ENCODE measurements at places on chromosomes 6 and 20. TPM values are rescaled to one million over a fixed set of nuclear protein-coding genes. Genes with fewer than 3 reads are reported as not detected.

GRCh38 chr6:5136851-5137250 lies 51.7 kb downstream of the PPP1R3G start:
- DNase-seq = no peak

DNA sequence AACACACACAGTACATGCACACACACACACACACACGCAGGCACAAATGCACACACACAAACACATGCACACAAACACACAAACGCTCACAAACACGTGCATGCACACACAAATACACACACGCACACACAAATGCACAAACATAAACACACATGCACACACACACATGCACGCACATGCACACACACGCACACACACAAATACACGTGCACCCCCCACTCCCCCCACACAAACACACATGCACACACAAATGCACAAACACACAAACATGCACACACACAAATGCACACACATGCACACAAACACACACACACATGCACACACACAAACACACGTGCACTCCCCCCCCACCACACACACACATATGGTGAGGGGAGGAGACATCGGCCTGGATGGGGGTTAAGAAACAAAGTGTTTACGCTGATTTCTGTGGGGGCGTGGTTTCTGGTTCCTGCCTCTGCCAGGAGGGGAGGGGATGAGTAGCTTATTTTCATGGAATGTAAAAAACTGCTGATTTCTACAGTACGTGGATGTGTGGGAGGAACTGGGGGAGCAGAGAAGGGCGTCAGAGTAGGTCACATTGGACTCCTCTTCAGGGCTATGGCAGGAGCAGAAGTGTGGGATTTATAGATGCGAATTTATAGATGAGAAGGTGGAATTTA lies 607.2 kb downstream of the QKI start:
- no peak for DNase-seq

- no peak for DNase-seq
Measured at GRCh38 chr6:10078581-10078980, 336.3 kb downstream of the TFAP2A start.

DNA sequence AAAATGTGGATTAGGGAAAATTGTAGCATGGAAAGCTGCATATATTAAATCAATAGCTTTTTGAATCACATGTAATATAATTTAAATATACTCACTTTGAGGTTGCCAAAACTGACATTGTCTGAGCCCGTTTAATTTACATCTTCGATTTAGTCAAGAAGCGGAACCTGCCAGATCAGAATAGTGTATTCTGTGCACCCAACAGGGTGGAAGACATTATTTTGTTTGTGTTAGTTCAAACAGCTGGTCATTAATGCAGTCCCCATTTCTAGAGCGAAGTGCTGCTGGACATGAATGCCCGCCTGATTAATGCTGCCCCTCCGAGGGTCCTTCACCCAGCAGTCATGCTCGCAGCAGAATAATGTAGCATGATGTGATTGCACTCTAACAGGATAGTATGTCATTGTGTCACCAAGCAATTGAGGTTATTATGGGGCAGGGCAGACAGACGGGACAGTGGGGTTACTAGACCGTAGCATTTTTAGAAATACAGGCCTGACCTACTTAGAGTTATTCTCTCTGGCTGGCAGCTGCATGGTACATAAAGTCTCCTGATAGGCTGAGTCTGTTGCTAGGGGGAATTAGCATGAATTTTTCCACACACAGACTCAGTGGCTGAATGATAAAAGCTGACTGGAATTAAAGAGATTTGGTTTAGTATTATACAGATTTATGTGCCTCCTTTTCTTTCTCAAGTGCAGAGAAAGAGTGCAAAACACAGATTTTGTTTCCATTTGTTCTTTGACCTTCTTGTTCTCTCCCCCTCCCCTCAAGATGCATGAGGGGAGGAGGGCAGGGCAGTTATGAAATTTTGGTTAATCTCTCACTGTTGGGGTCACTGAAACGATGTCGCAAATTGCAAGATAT lies 147.1 kb downstream of the PRL start:
- DNase-seq = peak; percentile 96

GRCh38 chr20:41152108-41152757 lies 14.9 kb downstream of the PLCG1 start:
- no peak for DNase-seq

GRCh38 chr6:54921891-54922290 lies 75.3 kb downstream of the FAM83B start:
- DNase-seq = no peak

- no peak for DNase-seq
Measured at GRCh38 chr6:62362097-62362496, 76.1 kb upstream of the KHDRBS2 start.

GRCh38 chr6:64672131-64672530 lies 1034.9 kb downstream of the EYS start:
- DNase-seq = peak; percentile 15

GRCh38 chr6:43222418-43223059 lies 6.7 kb downstream of the DNPH1 start:
- no peak for DNase-seq

The OR12D3 gene
- total RNA-seq = 3.6 TPM

The KCNQ5 gene
- total RNA-seq = 28.2 TPM

The SSTR4 gene
- 2.6 TPM for total RNA-seq

All from umbilical cord (tissue), 2 donors.